Activated T-helper 17 cell treated with anti-CD3 and anti-CD28 coated beads, Interleukin-2, amount 50 U/mL, for 72 hours (primary cell): ENCODE measurements at places on chromosomes 5 and 9. TPM values are rescaled to one million over a fixed set of nuclear protein-coding genes. Genes with fewer than 3 reads are reported as not detected.

GRCh38 chr9:129630967-129631673, 5.2 kb downstream of the NTMT1 start:
- peaks cover 31% of the 10 kb centered on the region for H3K4me1 ChIP-seq
- peak; percentile 85 for ATAC-seq
- peaks cover 88% of the 10 kb centered on the region for H3K36me3 ChIP-seq
- H3K27me3 ChIP-seq = no peaks in the 10 kb centered on the region

The QRFP gene
- not detected for total RNA-seq

The AP3B1 gene
- total RNA-seq = 48.3 TPM

DNA sequence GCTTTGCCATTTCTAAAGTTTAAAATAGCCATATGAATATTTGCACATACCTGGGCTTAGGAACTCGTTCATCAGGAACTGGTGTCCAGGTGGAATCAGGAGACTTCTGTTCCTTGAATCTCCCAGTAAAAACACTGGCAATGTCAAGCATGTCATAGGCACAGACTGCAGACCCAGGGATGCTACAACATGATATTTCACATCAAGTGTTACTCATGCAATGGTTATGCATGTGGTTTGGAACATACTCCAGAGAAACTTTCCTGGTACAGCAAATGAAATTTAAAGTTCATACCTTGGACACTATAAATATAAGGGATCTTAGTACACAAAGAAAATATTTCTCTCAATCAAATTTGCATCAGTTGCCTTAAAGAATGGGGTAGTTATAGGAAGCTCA, 92.2 kb downstream of the SEMA6A start:
- no peak for ATAC-seq
- H3K4me1 ChIP-seq = no peaks in the 10 kb centered on the region
- no peaks in the 10 kb centered on the region for H3K27me3 ChIP-seq

DNA sequence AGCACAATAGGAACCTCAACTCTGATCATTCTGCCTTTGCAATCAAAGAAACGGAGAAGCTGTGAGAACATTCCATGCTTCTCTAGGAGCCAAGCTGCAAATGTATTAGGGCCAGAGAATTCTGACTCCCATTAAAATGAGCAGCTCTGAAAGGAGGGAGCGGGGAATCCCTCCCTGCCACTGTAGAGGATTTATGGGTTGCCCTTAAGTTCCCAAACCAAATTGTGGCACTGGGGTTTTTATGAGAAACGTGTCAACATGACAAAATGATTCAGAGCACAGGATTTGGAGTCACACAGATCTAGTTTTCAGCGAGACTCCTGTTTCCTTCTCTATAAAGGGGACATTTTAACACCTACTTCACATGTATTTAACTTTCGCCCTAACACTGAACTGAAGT, 1.8 kb downstream of the IL6ST start:
- peaks cover 62% of the 10 kb centered on the region for H3K36me3 ChIP-seq
- peak; percentile 7 for ATAC-seq
- peak overlapping the region; percentile 98 for H3K27ac ChIP-seq

GRCh38 chr5:77444356-77444755, 47.8 kb downstream of the WDR41 start:
- ATAC-seq = no peak
- no peaks in the 10 kb centered on the region for H3K27me3 ChIP-seq
- H3K27ac ChIP-seq = no peak overlapping the region
- H3K4me3 ChIP-seq = no peak overlapping the region
- H3K36me3 ChIP-seq = peaks cover 37% of the 10 kb centered on the region

The ARID3C gene
- total RNA-seq = 0.17 TPM

GRCh38 chr9:134996591-134997530, 79.1 kb upstream of the FCN1 start:
- no peak overlapping the region for H3K27ac ChIP-seq
- H3K27me3 ChIP-seq = peaks cover 8% of the 10 kb centered on the region
- no peaks in the 10 kb centered on the region for H3K36me3 ChIP-seq

- H3K27me3 ChIP-seq = peaks cover 3% of the 10 kb centered on the region
- no peak overlapping the region for H3K4me3 ChIP-seq
- no peak for ATAC-seq
- H3K27ac ChIP-seq = no peak overlapping the region
- no peaks in the 10 kb centered on the region for H3K36me3 ChIP-seq
Observed at GRCh38 chr5:135126688-135127438, 92.8 kb upstream of the PITX1 start.

The PTGER4 gene
- 100 TPM for total RNA-seq

DNA sequence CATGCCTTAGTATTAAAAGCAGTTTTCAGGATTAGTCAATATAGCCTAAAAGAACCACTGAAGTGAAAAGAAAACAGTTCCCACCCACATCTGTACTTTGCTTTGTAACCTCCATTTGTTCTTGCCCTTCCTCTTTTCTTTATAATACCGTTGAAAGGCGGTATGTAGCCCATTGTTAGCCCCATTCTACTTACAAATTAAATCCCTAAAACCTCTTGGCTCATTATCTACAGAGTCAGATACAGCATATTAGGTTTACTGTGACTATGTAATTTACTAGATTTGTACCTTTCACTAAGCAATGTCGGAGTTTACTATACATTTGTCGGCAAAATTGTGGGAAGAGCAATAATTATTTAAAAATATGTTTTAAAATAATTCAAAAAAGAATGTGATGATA, 17.3 kb downstream of the ALDH1A1 start:
- no peaks in the 10 kb centered on the region for H3K36me3 ChIP-seq
- no peak overlapping the region for H3K4me3 ChIP-seq
- H3K27me3 ChIP-seq = peaks cover 3% of the 10 kb centered on the region
- no peak for ATAC-seq
- H3K27ac ChIP-seq = no peak overlapping the region
- H3K4me1 ChIP-seq = no peaks in the 10 kb centered on the region

GRCh38 chr9:72826996-72827949, 125.6 kb downstream of the ALDH1A1 start:
- no peak overlapping the region for H3K4me3 ChIP-seq
- H3K36me3 ChIP-seq = no peaks in the 10 kb centered on the region
- no peaks in the 10 kb centered on the region for H3K4me1 ChIP-seq
- no peak for ATAC-seq

DNA sequence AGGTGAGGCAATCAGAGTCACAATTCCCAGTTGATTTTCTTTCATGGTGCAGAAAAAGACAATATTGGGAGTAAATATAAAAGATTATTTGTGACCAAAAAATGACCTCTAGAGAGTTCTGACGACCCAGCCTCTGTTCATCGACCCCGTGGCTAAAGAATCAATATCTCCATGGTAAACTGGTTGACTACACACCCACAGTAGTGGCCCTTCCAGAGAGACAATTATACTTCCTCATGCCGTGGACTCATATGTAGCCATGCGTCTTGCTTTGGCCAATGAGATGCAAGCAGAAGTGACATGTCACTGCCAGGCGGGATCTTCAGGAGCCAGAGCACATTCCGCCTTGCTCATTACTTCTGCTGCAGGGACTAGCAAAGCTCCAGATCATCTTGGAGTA, 163.3 kb upstream of the RAD23B start:
- ATAC-seq = no peak
- H3K27me3 ChIP-seq = peaks cover 17% of the 10 kb centered on the region
- no peaks in the 10 kb centered on the region for H3K4me1 ChIP-seq

GRCh38 chr5:143004361-143005145, 234.4 kb downstream of the ARHGAP26 start:
- no peak for ATAC-seq
- H3K27ac ChIP-seq = peak overlapping the region; percentile 63
- no peaks in the 10 kb centered on the region for H3K27me3 ChIP-seq
- H3K36me3 ChIP-seq = peaks cover 5% of the 10 kb centered on the region

GRCh38 chr5:38323645-38324295, 65.4 kb downstream of the EGFLAM start:
- ATAC-seq = no peak
- no peak overlapping the region for H3K27ac ChIP-seq
- peaks cover 10% of the 10 kb centered on the region for H3K27me3 ChIP-seq
- no peaks in the 10 kb centered on the region for H3K36me3 ChIP-seq

- no peaks in the 10 kb centered on the region for H3K36me3 ChIP-seq
- H3K27ac ChIP-seq = no peak overlapping the region
- H3K4me1 ChIP-seq = no peaks in the 10 kb centered on the region
- no peak overlapping the region for H3K4me3 ChIP-seq
- H3K27me3 ChIP-seq = peaks cover 11% of the 10 kb centered on the region
- no peak for ATAC-seq
Observed at GRCh38 chr9:36937346-36937745, 96.7 kb downstream of the PAX5 start.

- ATAC-seq = no peak
- peak overlapping the region; percentile 61 for H3K4me3 ChIP-seq
- peaks cover 10% of the 10 kb centered on the region for H3K4me1 ChIP-seq
- no peak overlapping the region for H3K27ac ChIP-seq
- H3K36me3 ChIP-seq = no peaks in the 10 kb centered on the region
Observed at GRCh38 chr9:74499111-74499601, 2.0 kb downstream of the RORB start.

DNA sequence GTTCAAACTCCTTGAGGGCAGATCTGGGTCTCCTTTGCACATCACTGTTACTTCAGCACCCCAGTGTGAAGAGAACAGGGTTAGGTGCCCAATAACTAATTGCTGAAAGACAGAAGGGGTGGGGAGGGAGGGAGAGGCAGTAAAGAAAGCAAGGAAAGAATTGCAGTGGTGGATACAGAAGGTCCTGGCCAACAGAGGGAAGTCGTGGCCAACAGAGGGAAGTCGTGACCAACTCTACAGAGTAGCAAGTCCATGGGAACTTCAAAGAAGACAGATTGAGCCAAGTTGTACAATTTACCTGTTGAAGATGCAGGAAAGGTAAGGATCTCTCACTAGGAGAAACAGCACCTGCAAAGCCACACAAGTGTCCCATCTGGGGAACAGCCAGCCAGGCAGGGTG, 27.0 kb downstream of the CCNJL start:
- H3K36me3 ChIP-seq = no peaks in the 10 kb centered on the region
- H3K4me1 ChIP-seq = no peaks in the 10 kb centered on the region
- no peak for ATAC-seq
- no peak overlapping the region for H3K27ac ChIP-seq
- H3K27me3 ChIP-seq = peaks cover 8% of the 10 kb centered on the region

GRCh38 chr5:59716029-59716428, 177.5 kb downstream of the PDE4D start:
- H3K4me1 ChIP-seq = no peaks in the 10 kb centered on the region
- H3K27me3 ChIP-seq = peaks cover 6% of the 10 kb centered on the region
- H3K36me3 ChIP-seq = no peaks in the 10 kb centered on the region
- no peak for ATAC-seq

The NPDC1 gene
- 66.3 TPM for total RNA-seq

The PCDHGA1 gene
- total RNA-seq = 0.16 TPM

- no peak overlapping the region for H3K27ac ChIP-seq
- no peak for ATAC-seq
- H3K4me1 ChIP-seq = peaks cover 15% of the 10 kb centered on the region
- H3K4me3 ChIP-seq = no peak overlapping the region
Observed at GRCh38 chr9:7154650-7155049, 396.9 kb downstream of the KDM4C start.

GRCh38 chr9:125749951-125750626, 2.9 kb downstream of the PBX3 start:
- peaks cover 6% of the 10 kb centered on the region for H3K4me1 ChIP-seq
- ATAC-seq = no peak
- no peaks in the 10 kb centered on the region for H3K27me3 ChIP-seq
- H3K27ac ChIP-seq = no peak overlapping the region
- H3K36me3 ChIP-seq = peaks cover 24% of the 10 kb centered on the region

DNA sequence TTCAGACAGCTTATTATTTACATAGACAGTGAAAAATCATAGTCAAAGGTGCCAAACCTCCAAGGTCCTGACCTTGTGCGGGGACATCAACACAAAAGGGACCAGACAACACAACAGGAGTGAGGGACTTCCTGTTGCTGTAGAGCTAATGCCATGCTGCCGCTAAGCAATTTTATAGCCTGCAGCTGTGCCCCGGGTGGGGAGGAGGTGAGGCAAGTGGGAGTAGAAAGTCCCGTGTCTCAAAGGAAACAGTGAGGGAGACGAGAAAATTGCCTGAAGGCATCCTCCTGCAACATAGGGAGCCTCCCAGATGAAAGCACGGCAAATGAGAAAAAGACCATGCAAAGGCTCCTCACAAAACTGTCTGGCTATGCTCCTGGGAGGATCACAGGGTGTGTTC, 58.8 kb downstream of the CAAP1 start:
- H3K36me3 ChIP-seq = peaks cover 13% of the 10 kb centered on the region
- H3K4me3 ChIP-seq = no peak overlapping the region
- no peak overlapping the region for H3K27ac ChIP-seq
- H3K27me3 ChIP-seq = no peaks in the 10 kb centered on the region

DNA sequence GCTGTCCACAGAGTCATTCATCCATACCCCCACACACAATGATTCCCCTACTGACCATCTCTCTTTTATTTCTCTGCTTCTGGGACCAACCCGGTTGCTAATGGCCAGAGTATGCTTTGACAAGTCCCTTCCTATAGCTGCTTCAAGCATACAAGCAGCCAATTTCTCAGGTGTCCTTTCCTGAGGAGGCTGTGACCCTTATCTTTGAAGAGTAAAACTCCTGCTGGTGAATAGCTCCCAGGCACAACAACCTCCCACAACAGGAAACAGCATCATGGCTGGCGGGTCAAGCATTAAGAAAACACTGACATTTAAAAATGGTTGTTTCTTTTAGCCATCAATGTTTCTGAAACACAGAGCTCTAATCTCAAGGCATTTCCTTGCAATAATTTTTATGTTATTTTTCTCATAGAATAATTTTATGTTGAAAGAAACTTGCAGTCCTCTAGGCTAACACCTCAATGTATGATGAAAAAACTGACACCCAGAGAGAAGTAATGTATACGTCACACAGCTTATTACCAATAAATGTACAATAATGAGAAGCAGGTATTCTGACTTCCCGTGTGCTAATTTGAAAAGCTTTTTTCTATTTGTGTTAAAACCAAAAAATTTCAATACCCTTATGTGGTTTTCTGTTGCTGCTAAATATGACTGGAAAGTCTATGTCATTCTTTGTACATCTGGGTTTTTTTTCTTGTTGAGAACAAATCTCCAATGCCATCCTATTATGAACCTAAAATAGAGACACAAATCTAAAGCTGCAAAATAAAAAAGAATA, 7.5 kb upstream of the PAM start:
- no peaks in the 10 kb centered on the region for H3K4me1 ChIP-seq
- H3K4me3 ChIP-seq = no peak overlapping the region
- ATAC-seq = peak; percentile 69
- peak overlapping the region; percentile 7 for H3K27ac ChIP-seq

- H3K27ac ChIP-seq = no peak overlapping the region
- H3K36me3 ChIP-seq = peaks cover 31% of the 10 kb centered on the region
- no peaks in the 10 kb centered on the region for H3K4me1 ChIP-seq
- H3K27me3 ChIP-seq = no peaks in the 10 kb centered on the region
Observed at GRCh38 chr9:136518623-136519022, 27.2 kb downstream of the NOTCH1 start.
